CD4-positive, alpha-beta T cell treated with Interleukin-10 for 1 hour (primary cell): ENCODE measurements at places on chromosomes 5 and 9.

GRCh38 chr5:23368393-23368792, 139.0 kb upstream of the PRDM9 start:
- no peak for DNase-seq

- no peak for DNase-seq
These were observed 249.3 kb upstream of the DMRT1 start for GRCh38 chr9:592225-592624.

DNA sequence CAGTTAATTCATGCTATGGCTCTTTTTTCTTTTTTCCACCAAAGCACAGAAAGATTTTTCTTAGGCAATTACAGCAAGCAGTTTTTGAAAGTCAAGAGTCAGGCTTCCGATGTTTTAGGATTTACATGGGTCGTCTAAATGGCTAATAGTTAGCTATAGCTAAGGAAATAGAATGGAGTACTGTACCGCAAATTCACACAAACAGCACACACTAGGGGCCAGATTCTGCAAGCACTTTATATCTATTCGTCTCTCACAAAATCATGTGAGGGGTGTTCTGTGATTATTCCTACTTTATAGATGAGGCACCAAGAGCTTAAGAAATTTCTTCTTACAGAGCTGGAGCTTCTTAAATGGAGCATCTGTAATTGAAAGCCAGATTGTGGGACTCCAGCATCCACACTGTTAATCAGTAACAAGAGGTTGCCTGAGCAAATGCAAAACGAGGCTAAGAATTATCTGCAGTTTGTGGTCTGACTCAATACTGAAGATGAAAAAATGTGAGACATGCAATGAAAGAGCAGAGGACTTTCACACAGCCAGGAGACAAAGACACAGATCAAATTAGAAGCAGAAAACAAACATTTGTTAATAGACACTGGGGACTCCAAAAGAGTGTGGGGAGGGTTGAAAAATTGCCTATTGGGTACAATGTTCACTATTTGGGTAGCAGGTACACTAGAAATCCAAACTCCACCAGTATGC, 62.7 kb upstream of the CTXN3 start:
- no peak for DNase-seq

GRCh38 chr9:130296783-130297055, 31.2 kb downstream of the HMCN2 start:
- DNase-seq: no peak

- DNase-seq: peak; percentile 80
These were observed 46.6 kb downstream of the CYFIP2 start for GRCh38 chr5:157312492-157312891.

- no peak for DNase-seq
These were observed 74.1 kb upstream of the SYK start for GRCh38 chr9:90727488-90727887.

DNA sequence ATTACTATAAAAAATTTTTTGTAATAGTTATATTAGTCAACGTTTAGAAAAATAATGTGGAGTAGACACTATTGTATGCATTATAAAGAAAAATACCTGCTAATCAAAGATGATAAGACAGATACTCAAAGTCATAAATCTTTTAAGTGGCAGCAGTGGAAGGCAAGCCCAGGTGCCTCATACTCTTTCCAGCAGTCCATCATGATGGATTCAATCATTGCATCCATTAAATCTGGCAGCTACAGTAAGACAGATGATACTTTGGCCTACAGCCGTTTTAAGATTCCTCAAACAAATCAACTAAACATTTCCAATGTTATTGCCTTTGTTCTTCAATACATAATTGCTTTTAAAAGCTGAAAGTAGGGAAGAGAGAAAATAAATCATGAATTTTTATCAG, 1392.9 kb upstream of the NUDT12 start:
- no peak for DNase-seq

DNA sequence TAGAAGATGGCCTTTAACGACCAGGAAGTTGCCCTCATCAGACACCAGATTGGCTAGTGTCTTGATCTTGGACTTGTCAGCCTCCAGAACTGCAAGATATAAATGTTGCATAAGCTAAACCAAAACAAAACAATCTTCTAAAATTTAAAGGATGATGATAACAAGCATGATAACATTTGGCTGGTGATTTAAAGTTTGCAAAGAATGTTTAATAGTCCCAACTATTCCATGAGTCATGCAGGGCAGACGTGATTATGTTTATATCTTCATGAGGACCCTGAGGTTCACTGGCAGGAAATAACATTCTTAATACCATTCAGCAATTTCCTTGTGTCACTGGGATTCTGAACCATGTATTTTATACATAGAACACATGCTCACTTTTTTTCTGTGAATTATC, 319.8 kb downstream of the HCN1 start:
- no peak for DNase-seq

DNA sequence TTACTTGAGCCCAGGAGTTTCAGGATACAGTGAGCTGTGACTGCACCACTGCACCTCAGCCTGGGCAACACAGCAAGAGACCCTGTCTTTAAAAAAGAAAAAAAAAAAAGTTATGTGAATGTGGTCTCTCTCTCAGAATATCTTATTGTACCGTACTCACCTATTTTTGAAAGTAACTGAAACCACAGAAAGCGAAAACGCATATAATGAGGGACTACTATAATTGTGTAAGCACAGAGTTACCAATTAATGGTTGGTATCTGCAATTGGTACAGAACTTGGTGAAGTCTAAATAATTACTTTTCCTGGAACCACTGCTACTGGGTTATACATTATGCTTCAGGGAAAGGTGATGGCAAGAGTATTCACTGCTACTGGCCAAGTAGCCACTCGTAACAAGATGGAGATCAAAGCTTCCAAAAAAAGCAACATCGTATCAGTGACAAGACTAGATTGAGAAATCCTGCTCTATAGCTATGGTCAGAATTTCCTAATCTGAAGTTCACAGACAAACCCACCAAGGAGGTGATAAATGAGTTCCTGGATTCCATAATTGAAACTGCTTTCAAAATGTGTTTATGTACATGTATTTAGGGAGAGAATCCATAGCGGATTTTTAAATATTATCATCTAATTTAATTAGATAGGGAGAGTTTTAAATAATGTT, 82.7 kb downstream of the NR6A1 start:
- DNase-seq: no peak

DNA sequence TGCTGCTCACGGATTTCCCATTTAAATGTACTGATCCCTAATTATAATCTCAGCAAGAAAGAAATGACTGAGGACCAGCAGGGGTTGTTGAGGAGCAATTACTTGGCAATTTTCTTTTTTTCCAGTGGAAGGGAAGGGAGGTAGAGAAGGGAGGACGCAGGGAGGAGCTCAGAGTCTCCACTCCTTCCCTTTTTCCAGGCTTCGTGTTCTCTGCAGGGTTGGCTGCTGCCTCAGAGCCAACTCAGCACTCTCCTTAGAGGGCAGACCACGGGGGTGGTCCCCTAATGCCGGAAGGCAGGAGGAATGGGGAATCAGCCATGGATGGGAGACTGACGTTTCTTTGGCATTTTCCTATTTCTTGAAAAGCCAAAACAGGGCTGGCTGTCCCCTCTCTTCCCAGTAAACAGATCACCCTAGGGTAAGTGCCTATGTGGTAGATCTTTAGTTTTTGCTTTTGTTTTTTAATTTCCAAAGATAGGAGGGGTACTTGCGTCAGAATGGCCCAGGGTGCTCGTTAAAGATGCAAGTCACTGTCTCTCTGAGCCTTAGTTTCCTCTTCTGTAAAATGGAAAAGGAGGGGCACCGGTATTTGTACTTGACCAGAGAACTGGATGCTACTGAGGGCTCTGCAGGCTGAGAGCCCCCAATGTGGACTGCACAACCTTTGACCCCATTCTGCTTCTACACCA, 39.6 kb upstream of the LCP2 start:
- DNase-seq: no peak

- no peak for DNase-seq
These were observed 82.2 kb upstream of the NFIB start for GRCh38 chr9:14396171-14396570.

- DNase-seq: no peak
These were observed 446.0 kb downstream of the ISL1 start for GRCh38 chr5:51829230-51829629.

- DNase-seq: no peak
These were observed 279.2 kb downstream of the PIK3R1 start for GRCh38 chr5:68494771-68495170.

DNA sequence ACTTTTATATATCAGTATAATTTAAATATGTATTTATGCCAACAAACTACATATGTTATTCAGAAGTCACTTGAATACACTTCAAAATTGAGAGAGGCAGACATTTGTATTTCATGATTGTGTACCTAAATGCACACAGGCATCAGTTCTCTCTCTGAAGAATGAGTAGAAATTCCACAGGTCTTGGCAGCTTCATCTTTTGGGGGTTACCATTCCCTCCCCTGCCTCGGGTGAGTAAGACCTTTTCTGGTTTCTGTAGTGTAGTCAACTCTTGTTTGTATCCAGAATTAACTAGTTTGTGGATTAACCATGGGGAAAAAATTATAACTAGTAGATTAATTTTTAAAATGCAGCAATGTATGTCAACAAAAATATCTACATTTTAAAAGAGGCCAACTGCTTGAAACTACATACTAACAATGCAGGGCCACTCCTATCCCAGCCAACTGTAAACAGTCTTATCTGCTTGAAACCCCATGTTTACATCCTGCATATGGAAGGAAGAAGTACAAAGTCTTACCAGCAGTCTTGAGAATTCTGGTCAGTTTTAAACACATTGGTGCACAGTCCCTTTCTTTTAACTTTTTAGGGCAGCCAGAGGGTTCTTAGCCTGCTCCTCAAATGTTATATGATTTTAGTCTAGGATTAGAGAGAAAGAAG, 339.6 kb upstream of the KIF2A start:
- no peak for DNase-seq

GRCh38 chr9:131500939-131501541, 1.7 kb upstream of the POMT1 start:
- peak; percentile 44 for DNase-seq

GRCh38 chr9:32010322-32010721, 374.1 kb upstream of the ACO1 start:
- no peak for DNase-seq

DNA sequence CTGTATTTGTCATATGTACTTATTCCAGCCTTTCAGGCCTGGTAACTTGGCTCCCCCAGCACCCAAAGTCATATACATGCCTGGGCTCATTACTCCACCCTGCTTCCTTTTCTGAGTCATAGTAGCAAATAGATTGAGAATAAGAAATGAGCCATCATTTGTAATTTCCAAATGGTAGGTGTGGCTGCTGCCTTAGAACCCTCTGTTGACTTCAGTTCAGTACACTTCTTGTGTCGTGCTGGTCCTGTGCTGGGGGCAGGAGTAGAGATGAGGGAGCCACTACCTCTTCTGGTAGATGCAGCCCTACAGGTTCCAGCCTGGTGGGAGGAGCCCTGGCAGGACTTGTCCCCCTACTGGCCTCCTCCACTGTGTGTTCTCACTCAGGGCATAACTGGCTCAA, 11.1 kb downstream of the GM2A start:
- DNase-seq: no peak

GRCh38 chr5:56350011-56350596, 117.0 kb upstream of the ANKRD55 start:
- DNase-seq: no peak

- no peak for DNase-seq
These were observed 16.5 kb upstream of the AFF4 start for GRCh38 chr5:132979976-132980375.

DNA sequence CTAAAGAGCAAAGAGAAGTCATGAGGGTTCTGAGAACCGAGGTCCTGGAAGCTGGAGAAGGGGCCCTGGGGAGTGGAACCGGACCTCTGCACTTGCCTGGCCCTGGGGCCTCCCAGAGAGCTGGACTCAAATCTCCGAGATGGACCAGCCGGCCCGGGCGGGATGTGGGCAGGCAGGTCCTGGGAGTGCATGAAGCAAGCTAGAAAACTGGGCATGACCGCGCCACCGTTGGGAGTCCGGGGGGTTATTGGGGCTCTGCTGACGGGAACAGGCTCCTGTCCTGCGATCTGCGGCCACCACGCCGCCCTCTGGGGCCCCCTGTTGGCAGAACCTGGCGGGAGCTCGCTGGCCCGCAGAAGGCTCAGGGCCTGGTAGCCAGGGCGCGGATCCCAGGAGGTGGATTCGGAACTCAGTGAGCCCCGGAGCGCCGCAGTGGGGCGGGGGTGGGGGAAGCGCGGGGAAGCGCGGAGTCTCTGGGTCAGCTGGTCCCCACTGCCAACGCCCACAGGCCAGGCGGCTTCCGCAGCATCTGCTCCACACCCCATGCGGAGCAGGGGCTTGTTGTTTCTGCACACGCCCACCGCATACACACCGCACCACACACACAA, 150.6 kb downstream of the ERCC6L2 start:
- no peak for DNase-seq

- no peak for DNase-seq
These were observed 128.7 kb downstream of the CEP120 start for GRCh38 chr5:123294544-123294943.

DNA sequence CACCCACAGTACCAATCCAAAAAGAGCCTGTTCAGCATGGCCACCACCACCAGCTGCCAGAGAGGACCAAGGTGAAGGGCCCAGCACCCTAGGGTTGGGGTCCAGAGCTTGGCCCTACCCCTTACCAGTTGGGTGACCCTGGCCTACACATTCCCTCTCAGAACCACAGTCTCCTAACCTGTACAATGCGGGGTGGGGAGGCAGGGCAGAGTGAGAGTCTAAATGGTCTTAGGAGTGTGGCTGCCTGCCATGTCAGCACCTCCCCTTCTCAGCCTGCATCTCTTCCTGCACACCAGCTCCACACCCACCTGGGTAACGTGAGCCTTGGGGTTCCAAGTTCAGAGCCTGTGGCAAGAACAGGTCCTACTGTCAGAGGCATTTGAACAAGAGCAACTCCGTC, 92.2 kb downstream of the C5orf15 start:
- no peak for DNase-seq

DNA sequence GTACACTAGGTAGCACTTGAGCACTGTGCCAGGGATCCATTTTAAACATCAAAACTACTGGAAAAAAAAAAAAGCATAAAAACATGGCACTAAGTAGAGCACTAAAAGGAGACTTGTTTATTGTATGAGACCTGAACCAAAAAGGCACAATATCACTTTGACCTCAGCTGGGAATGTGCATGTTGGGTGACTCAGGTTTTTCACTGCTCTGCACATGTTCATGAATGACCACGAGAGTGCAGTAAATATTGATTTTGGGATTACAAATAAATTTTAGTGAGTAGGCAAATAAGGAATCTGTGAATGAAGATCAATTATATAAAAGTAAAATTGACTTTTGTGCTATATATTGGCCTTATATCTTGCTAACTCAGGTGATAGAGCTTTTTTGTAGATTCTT, 11.8 kb downstream of the RMI1 start:
- no peak for DNase-seq

GRCh38 chr9:93134015-93134739, at the start of gene NINJ1:
Gene NINJ1, minus strand, starts transcription at chr9:93134251. Its CDS starts 34 bp downstream, at chr9:93134217.
- DNase-seq: peak; percentile 92
